RPMI7951 (cell line): ENCODE measurements at places on chromosomes 2 and 18. TPM values are rescaled to one million over a fixed set of nuclear protein-coding genes. Genes with fewer than 3 reads are reported as not detected.

The TMEM169 gene
- 2.2 and 2.9 TPM in 2 replicates for total RNA-seq

GRCh38 chr18:69935319-69936190, 12.1 kb downstream of the CD226 start:
- DNase-seq = peak; percentile 4

- no peak for DNase-seq
Observed at GRCh38 chr2:159292157-159292556, 5.7 kb upstream of the WDSUB1 start.

DNA sequence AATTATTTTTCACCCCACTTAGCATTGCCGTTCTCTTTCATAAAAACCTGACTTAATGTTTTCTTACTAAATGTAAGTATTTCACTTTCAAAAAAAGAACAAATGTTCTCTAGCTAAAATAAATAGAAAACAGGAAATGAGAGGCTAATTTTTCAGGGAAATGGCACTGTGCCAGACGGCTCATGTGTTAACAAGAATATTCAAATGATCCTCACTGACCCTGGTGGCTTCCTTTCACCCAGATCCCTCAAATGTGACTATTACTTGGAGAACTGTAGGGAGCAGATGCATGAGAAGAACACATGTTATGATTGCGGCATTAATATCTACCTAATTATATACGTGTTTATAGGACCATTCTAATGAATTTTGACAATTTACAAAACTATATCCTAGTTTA, 827.7 kb downstream of the SOCS6 start:
- no peak for DNase-seq

The TOGARAM2 gene
- 0.29 TPM in 1 of 2 replicates, not detected in the other for total RNA-seq

DNA sequence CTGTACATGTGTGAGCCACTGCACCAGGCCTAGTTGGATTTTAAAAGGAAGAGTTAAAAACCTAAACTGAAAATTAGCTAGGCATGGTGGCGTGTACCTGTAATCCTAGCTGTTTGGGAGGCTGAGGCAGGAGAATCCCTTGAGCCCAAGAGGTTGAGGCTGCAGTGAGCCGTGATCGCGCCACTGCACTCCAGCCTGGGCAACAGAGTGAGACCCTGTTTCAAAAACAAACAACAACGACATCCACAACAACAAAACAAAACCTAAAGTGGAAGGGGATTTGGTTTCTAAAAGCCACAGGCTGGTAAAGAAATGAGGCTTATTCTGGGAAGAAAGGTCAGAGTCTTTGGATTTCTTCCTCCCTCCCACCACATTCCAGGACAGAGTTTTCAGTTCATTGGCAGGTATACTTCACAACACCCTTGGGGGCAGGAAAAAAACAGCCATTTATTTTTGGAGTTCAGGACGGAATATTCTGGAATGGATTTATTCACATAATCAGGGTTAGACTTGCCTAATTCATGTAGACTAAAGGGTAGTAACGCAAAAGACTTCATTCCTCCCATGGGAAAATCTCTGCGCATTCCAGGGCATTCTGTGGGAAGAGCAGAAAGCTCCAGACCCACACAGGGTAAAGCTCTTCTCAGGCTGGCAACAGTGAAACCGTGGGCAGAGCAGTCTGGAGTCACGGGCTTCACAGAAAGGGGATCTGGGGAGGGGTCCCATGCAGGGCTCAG, 34.9 kb downstream of the TEX44 start:
- DNase-seq = no peak

The TAF1B gene
- total RNA-seq = 40.9 and 49.6 TPM in 2 replicates

- DNase-seq = peak; percentile 60
Observed at GRCh38 chr2:218230882-218231281, 13.9 kb downstream of the ARPC2 start.
